ENCODE measurements at places on chromosomes 7 and 10. TPM values are rescaled to one million over a fixed set of nuclear protein-coding genes. Genes with fewer than 3 reads are reported as not detected.

HECW1 gene
- 0.47 TPM for total RNA-seq

OGDHL gene
- total RNA-seq, result 1.8 TPM

- DNase-seq, result no peak
These were observed 33.8 kb downstream of the VOPP1 start for GRCh38 chr7:55538538-55538937.

DNA sequence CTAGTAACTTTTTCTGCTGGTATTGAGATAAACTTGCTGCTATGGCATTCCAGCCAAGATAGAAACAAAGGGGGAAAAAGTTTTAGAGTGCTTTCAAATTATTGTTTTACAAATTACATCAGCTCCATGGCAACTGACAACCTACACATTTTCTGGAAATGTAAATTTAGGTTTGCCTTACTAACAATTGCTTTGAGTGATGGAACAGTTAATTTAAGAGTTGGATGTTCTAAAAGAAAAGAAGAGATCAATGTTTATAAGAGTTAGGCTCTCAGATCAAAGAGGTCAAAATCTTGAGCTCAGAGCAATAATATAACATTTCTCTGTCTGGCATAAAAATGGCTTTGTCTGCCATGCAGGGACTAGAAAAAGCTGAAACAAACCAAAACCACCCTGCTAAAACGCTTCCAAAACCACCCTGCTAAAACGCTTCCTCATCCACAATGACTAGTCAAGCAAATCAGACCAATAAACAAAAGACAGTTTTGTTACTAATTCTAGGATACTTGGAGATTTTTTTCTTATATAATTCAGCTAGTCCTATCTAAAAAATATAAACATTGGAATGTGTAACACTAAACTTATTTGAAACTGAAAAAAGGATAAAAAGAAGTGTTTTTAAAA, 32.3 kb downstream of the ORC5 start:
- DNase-seq, result peak; percentile 12

- DNase-seq, result no peak
These were observed 1.6 kb downstream of the ATOH7 start for GRCh38 chr10:68230268-68230667.

- no peak for DNase-seq
These were observed 77.3 kb downstream of the EMX2 start for GRCh38 chr10:117619707-117620405.

DNA sequence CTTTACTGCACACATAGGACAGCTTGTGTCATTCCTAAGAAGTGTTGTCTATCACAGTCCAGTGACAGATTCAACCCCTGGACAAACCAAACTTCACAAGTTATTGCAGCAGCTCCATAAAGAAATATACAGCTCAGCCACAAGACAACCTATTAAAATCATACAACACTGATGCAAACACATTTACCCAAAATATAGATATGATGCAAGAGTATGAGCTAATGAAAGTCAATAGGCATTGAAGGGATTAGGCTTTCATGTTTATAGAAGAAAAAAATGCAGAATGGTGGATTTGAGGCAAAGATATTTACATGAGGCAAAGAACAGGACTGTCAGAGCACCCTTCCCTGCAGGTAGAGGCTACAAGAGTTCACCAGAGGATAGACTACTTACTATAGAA, 14.9 kb upstream of the RAPGEF5 start:
- no peak for DNase-seq

DNA sequence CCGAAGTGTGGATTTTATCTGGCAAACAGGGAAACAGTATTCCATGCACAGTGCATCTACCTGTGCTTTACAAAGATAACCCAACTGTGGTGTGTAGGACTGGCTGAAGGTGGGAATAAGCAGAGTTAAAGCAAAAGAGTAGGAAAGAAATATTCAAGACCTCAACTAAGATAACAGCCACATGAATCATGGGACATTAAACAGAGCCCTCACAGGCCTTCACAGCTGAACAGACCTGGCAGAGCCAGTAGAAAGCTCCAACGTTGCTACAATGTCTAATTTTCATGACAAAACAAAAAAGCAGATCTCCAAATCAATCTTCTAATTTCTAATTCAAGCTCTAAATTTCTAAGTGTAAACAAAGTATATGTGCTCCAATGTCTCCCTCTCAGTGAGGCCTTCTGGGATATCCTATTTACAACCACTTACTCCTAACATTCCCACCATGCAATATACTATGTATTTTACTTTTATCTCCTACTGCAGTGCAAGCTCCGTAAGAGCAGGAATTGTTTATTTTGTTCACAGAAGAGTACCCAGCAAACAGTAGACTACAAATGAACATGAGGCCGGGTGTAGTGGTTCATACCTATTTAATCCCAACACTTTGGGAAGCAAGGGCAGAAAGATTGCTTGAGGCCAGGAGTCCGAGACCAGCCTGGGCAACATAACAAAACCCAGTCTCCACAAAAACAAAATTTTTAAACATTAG, 63.5 kb downstream of the UBE2H start:
- DNase-seq, result no peak

DNA sequence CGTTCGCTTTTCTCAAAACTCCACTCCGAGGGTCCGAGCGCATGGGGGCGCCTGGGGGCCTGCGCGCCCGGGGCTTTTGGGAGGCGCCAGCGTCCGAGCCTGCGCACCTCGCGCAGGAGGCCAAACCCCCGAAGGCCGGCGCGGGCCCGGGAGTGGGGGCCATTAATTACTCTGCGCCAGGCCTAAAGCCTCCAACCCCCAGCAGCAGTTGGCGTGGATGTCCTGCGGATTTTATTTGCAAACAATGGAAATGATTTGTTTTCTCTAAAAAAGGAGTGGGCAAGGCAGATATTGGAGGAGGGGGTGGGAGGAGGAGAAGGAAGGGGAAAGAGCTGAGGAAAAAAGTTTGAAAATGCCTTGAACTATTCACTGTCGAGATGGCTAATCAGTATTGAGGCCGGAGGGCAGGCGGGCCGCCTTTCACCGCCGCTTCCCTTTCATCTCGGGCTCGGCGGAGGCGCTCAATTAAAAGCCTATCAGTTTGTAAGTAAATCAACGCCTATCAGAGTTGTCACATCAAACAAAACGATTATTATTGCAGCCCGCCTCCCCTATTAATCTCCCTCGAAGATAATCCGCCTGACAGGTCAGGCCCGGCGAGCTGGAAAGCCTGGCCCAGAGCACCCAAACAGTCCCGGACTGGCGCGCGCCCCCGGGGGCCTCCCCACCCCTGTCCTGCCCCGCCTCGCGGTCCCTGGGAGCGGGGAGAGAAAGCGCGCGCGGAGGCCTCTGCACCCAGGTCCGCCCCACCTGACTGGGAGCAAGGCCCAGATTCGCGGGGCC, 3.4 kb upstream of the ZNF503 start:
- no peak for DNase-seq

DNA sequence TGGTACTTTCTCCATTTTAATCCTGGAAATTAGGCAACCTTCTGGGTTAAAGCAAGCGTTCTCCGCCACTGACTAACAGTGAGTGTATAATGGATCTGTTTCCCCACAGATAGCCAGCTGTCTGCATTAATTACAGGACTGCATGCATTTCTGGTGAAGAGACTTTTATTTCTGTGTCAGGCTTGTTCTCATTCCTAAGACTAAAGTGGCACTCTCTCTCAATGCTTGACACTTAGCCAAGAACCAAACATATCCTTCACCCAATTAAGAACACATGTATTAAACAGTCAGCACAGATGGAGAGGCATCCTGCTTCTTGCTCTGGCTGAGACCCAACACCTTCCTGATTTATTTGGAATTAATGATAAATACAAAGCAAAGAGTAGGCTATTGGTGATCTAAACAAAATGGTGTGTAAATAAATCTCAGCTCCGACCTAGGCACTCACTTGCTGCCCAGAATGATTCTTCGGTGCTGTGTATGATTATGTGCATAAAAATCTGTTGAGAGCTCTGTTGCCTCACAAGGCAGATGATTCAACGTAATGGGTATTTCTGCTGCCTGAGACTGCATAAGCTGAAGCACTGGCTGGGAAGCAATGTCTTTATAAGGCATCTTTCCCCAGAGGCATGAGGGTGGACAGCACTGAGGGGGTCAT, 16.8 kb downstream of the CALU start:
- no peak for DNase-seq

DNA sequence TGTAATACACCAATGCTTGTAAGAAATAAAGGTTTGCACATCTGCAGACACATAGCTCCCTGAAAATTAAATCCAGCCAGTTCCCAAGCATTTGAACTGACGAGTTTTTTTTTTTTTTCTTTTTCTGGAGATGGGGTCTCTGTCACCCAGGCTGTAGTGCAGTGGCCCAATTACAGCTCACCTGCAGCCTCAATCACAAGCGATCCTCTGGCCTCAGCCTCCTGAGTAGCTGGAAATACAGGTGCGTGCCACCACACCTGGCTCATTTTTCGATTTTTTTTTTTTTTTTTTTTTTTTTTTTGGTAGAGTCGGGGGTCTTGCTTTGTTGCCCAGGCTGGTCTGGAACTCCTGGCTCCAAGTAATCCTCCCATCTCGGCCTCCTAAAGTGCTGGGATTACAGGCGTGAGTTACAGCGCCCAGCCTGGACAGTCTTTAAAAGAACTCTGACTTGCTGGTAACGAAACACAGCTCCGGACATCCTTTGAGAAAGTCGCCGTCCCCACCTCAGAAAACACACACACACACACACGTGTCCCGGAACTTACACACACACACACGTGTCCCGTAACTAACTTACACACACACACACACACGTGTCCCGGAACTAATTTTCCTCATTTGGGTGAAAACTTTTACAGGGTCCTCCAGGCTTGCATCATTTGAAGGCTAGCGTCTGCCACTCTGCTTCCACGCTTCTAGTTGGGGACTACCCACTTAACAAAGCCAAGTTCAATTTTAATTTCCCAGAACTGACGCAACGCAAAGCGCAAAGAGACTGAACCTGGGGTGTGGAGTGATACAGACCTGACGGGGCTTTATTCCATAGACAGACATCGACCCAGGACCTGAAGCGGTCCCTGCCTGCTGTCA, 18.6 kb downstream of the OCM2 start:
- DNase-seq, result peak; percentile 31

DNA sequence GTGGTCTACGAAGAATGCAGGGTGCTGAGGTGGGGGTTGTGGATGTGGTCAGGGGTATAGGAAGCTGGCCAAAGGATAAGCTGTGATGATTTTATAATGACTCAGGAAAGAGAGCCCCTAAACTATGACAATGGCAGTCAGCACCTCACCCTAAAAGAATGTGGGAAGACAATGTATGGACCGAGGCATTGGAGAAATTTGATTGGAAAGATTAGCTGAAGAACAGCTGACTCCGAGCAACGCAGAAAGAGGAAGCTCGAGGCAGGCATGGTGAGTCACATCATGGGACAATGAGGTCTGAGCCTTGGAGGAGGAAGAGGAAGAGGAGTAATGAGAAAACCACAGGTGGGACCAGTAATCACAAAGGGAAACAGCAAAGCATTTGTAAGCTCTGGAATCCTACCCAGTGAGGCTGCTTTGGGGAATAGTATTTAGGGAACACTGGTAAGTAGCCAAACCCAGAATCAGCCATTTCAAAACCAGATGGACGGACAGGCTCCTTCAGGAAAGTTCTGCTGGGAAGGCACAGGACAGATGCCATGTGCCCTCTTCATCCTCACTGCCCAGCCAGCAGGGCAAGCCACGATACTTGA, 295.4 kb downstream of the PRPF18 start:
- DNase-seq, result peak; percentile 3

DNA sequence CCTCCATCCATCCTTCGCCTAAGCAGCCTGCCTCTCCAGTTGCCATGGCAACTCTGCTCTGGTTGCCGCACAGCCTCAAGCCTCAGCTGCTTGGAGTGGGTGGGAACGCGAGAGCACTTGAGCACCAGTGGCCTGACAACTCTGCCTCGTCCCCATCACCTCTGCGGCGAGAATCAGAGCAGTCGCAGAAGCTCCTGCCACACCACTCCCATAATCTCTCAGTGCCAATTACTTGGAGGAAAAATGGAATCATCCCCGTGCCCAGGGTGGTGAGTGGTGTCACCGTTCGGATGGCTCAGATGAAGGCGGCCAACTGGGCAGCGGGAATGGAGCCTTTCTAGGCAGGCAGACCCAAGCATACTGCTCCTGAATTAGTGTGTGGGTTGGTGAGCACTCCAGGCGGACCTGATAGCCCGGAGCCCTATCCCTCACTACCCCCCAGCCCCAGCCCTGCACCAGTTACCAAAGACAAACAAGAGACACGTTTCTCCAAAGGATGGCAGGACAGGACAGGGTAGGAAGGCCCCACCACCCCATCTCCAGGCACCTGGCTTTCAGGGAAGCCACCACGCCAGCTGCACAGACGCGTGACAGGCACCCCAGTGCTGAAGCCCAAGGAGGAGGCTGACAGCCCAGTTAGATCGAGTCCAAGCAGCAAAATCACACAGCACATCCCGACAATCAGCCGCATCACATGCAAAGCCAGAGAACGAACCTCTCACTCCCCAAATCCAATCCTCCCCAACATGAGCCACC, 335.4 kb downstream of the PTPRN2 start:
- no peak for DNase-seq

- no peak for DNase-seq
These were observed 405.5 kb downstream of the ANKRD7 start for GRCh38 chr7:118629898-118630438.

- no peak for DNase-seq
These were observed 124.2 kb downstream of the INHBA start for GRCh38 chr7:41578700-41579099.

Measured in K562 (cell line).